GM06990 (cell line): ENCODE measurements at places on chromosomes 6 and 20.

DNA sequence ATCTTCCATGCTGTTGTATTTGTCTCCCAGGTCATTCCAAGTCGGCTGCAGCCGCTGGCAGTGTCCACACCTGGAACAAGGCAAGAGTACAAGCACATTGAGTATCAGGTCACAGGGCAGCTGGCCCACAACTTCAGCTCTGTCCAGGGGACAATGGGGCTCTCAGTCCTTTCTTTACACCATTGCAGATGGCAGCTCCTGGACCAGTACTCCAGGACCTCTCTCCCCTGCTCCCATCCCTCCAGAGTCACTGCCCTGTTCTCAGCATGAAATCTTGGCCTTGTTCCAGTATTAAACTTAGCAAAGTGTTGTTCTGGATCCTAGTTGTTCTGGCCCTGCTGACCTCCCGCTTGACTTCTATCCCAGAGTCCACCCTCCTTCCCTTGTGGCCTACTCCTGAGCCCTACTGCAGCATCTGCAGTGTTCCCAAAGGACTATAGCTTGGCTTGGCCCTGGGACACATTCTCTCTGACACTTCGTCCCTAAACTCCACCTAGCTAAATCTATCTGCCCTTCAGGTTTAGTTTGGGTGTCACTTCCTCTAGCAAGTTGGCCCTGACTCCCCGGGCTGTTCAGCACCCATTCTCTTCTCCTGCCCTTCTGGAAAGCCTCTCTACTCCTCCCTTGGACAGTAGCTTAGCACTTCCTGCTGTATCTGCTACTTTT is 5.8 kb downstream of the TXNDC5 start:
- DNase-seq, result no peak

DNA sequence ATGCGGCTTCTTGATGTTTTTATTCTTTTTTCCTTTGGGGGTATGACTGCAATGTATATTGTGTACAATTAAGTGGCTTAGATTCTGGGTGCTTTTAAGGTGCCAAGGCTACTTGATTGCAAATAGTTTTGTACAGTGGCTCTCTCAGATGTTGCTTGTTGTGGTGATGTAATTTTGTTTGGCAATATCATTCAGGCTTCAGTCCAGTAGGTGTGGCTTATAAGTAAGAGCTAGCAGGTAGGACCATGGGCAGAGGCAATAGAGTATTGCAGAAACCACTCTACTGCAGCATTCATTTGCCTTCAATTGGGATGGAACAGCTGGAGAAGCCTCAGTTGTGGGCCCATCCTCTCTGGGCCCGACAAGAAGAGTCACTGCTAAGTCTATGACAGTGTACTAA is 407.9 kb upstream of the MAN1A1 start:
- DNase-seq, result no peak

- no peak for DNase-seq
Measured at GRCh38 chr20:19019734-19020364, 192.6 kb upstream of the SLC24A3 start.

DNA sequence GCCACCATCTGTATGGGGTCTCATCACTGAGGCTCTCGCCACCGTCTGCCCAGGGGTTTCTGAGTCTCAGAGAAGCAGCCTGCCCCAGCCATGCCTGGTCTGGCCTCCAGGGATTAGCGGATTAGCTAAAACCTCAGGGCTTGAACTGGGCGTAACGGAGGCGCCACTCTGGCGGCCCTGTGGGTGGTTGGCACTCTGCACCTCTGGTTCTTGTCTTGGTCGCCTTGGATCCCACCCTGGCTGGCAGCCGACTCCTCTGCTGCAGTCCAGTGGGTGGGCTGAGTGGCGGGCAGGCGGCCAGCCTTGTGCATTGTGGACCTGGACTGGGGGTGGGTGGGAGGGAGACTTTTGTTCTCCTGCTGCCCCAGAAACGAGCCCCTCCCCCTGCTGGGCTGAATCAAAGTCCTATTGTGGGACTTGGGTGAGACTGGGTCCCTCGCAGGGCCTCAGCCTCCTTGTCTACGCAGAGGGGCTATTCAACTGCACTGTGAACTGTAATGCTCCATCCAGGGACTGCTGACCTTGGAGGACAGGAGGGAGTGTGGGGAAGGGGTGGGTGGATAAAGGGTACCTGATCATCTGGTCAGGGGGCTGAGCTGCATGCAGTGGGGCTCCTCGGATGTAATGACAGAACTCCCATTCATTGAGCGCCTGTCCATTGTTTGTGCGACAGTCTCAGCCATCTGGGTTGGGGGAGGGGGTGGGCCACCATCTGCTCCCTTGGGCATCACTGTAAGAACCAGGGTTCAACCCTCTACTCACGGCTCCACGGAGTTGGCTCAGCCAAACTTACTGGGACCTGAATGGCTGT is 23.9 kb downstream of the SUN5 start:
- no peak for DNase-seq

DNA sequence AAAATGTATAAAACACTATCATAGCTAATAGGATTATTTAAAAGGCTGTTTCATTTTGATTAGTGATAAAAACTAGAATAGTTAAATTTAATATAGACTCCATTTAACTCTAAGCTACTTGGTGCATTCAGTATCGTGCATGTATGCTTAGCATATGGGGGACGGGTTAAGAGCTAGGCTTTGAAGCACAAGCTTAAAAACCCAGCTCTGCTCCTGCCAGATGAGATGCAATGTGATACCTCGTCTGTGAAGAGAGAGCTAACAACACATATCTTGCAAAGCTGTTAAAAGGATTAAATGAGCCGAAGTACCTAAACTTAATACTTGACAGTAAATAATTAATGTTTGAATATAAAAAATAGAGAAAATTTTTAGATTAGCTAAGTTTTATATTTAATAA is 42.2 kb downstream of the DTNBP1 start:
- DNase-seq, result no peak

DNA sequence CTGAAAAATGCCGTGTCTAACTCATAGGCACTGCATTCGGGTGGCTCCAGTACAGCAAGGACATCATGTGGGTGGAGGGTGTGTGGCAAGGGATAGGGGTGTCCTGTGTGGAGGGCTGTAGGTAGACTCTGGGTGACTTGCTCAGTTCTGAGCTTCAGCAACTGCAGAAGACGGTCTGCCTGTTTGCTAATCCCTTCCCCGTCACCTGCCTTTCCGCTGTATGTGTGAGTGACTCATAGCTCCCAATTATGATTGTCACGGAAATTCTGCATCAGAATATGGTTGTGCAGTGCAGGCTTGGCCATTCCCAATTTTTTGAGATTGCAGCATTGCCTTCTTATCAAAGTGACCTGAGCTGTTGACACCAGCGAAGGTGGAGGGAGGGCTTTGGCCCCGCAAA is 174.3 kb downstream of the CDH4 start:
- DNase-seq, result no peak

DNA sequence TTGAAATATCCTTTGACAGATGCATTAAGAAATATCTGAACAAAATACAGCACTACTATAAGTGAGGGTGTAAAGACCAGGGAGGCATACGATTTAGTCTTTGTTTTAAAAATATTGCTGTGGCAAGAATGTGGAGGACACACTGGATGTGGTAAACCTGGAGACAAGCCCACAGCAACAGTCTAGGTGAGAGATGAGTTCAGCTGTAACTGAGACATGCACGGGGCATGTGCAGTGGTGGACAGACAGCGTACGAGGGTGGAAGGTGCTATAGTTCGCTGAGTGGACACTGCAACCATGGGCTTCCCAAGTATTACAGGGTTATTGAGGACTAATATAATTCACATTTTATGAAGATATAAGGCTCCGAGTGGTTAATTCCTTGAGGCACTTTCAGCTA is 1.8 kb downstream of the NANP start:
- DNase-seq, result no peak

DNA sequence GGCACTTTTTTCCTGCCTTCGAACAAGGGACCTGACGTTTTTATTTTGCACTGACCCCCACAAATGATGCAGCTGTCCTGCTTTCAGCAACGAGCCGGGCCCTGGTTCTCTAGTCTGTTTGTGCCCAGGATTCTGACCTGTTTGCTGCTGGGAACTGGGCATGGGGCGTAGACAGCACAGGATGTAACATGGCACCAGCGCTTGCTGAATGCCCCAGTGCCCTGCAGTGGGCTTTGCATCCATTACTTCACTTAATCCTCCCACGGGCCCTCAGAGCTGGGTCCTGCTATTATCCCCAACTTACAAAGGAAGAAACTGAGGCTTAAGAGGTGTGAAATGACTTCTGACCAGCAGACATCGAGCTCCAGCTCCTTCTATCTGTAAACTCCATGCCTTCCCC is 80.4 kb upstream of the PMEPA1 start:
- no peak for DNase-seq
